ENCODE measurements at places on chromosomes 6 and 20. TPM values are rescaled to one million over a fixed set of nuclear protein-coding genes. Genes with fewer than 3 reads are reported as not detected.

DNA sequence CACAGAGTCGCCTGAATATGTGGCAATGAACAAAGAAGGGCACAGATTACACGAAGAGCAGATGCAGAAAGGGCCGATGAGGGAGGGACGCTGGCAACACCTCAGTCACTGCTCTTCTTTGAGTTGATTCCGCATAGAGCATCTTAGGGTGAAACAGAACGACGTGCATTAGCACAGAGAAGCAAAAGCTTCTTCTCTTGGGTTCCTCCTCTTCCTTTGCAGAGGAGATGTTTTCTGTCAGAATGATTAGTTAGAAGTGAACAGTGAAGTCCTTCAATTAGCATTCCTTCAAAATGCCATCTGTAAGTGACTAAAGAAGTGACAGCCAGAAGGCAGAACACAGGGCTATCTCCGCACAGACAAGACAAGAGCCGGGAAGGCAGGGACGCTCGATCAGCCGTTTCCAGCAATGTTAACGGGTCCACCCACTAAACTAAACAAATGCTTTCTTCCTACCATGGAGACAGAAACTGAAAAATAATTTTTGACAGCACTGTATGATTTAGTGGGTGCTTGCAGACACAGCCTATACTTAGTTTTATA is 219.8 kb upstream of the AGPAT4 start:
- H3K27me3 ChIP-seq = no peaks in the 10 kb centered on the region
- DNase-seq = no peak
- no peaks in the 10 kb centered on the region for H3K4me1 ChIP-seq
- H3K27ac ChIP-seq = no peak overlapping the region
- H3K4me3 ChIP-seq = no peak overlapping the region

- H3K27ac ChIP-seq = no peak overlapping the region
- no peak for DNase-seq
- no peak overlapping the region for H3K4me3 ChIP-seq
- no peaks in the 10 kb centered on the region for H3K36me3 ChIP-seq
- H3K4me1 ChIP-seq = peaks cover 12% of the 10 kb centered on the region
- H3K27me3 ChIP-seq = no peaks in the 10 kb centered on the region
Measured at GRCh38 chr20:17648315-17648646, 33.8 kb downstream of the RRBP1 start.

- no peaks in the 10 kb centered on the region for H3K4me1 ChIP-seq
- no peak overlapping the region for H3K27ac ChIP-seq
- DNase-seq = no peak
- H3K27me3 ChIP-seq = no peaks in the 10 kb centered on the region
Measured at GRCh38 chr6:64294034-64294433, 658.4 kb downstream of the PHF3 start.

The HTR1E gene
- not detected for total RNA-seq

The MYMX gene
- not detected for total RNA-seq

DNA sequence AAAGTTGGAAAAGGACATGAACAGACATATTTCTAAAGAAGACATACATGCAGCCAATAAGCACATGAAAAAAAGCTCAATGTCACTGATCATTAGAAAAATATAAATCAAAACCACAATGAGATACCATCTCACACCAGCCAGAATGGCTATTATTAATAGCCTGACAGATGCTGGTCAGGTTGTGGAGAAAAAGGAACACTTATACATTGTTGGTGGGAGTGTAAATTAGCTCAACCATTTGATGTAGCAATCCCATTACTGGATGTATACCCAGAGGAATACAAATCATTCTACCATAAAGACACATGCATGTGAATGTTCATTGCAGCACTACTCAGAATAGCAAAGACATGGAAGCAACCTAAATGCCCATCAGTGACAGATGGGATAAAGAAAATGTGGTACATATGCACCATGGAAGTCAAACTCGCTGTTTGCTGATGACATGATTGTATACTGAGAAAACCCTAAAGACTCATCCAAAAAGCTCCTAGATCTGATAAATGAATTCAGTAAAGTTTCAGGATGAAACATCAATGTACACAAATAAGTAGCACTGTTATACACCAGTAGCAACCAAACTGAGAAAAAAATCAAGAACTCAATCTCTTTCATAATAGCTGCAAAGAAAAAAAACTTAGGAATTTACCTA is 196.8 kb downstream of the ADGB start:
- H3K36me3 ChIP-seq = no peaks in the 10 kb centered on the region
- H3K27me3 ChIP-seq = no peaks in the 10 kb centered on the region
- no peak overlapping the region for H3K27ac ChIP-seq
- no peaks in the 10 kb centered on the region for H3K4me1 ChIP-seq
- H3K4me3 ChIP-seq = no peak overlapping the region

DNA sequence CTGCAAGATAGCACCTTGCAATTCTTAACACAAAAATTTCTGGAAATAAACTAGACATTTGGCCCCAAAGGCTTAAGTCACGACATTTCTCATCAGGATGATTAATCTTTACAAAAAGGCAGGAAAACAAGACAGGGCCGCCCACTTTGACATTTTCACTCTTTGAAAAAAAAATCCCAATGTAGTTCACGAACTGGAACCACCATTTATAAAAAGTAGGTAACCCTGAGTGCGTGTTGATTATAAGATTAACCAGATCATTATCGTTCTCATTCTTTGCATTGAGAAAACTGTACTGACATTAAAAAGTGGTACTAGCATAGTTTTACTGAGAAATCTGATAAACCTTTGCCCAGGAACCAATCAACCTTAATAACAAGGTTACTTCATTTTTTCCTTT is 108.8 kb downstream of the HUS1B start:
- H3K36me3 ChIP-seq = peaks cover 16% of the 10 kb centered on the region
- H3K4me1 ChIP-seq = no peaks in the 10 kb centered on the region
- H3K27me3 ChIP-seq = no peaks in the 10 kb centered on the region
- no peak overlapping the region for H3K27ac ChIP-seq
- DNase-seq = no peak
- no peak overlapping the region for H3K4me3 ChIP-seq

- H3K4me3 ChIP-seq = no peak overlapping the region
- peaks cover 39% of the 10 kb centered on the region for H3K36me3 ChIP-seq
- peaks cover 26% of the 10 kb centered on the region for H3K4me1 ChIP-seq
- H3K27ac ChIP-seq = no peak overlapping the region
- H3K27me3 ChIP-seq = no peaks in the 10 kb centered on the region
Measured at GRCh38 chr20:25277051-25277801, 29.3 kb downstream of the PYGB start.

GRCh38 chr20:60837173-60837770 is 414.8 kb upstream of the CDH4 start:
- no peak for DNase-seq
- no peak overlapping the region for H3K4me3 ChIP-seq
- H3K4me1 ChIP-seq = no peaks in the 10 kb centered on the region
- no peaks in the 10 kb centered on the region for H3K27me3 ChIP-seq
